ENCODE measurements at places on chromosomes 3 and 15.

- DNase-seq, result no peak
Observed at GRCh38 chr3:61664105-61664482, 102.7 kb downstream of the PTPRG start.

GRCh38 chr15:80568298-80568697, 126.8 kb upstream of the ABHD17C start:
- DNase-seq, result no peak

- DNase-seq, result no peak
Observed at GRCh38 chr3:66483409-66483906, 17.4 kb downstream of the LRIG1 start.

GRCh38 chr15:74109713-74110112, 20.7 kb upstream of the ISLR2 start:
- DNase-seq, result no peak

DNA sequence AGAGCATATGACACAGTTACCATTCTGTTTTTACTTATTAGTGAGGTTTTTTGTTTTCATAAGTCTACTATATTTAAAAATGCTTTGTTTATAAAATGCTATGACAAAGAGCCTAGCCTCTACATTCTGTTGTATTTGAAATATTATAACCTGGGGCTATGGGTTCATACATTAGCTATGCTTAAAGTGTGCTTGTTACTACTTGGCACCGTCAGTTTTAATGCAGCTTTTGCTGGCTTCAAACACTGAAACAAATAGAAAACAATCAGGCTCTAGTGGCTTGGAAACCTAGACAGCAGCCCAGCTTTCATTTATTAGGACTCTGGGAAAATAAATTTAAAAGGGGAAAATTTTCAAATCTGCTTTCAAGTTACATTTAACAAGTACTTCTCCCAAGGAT, 635.9 kb downstream of the CADM2 start:
- no peak for DNase-seq

- DNase-seq, result no peak
Observed at GRCh38 chr15:89812011-89812846, 2.4 kb downstream of the ANPEP start.

GRCh38 chr15:73950831-73951561, 24.7 kb downstream of the LOXL1 start:
- peak; percentile 78 for DNase-seq

GRCh38 chr3:124532071-124532470, 198.2 kb upstream of the UMPS start:
- no peak for DNase-seq

- DNase-seq, result no peak
Observed at GRCh38 chr3:5488771-5489170, 301.3 kb downstream of the EDEM1 start.

DNA sequence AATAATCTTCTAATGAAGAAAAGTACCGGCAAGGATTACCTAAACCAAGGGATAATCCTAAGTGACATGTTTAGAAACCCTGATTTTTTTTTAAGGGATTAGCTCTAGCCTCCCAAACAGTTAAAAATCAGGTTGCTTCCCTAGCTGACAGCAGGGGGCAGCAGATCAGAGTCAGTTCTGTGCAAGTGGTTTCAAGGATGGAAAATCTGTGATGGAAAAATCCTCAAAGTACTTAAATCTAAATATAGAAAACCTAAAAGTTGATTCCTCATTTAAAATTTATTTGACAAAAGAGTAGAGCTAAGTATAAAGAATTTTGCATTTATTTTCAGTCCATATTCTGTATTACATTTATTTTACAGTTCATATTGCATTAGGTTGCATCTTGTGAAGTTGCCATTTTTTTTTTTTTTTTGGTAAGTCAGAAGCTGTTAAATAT, 107.6 kb downstream of the PEX5L start:
- DNase-seq, result peak; percentile 30

DNA sequence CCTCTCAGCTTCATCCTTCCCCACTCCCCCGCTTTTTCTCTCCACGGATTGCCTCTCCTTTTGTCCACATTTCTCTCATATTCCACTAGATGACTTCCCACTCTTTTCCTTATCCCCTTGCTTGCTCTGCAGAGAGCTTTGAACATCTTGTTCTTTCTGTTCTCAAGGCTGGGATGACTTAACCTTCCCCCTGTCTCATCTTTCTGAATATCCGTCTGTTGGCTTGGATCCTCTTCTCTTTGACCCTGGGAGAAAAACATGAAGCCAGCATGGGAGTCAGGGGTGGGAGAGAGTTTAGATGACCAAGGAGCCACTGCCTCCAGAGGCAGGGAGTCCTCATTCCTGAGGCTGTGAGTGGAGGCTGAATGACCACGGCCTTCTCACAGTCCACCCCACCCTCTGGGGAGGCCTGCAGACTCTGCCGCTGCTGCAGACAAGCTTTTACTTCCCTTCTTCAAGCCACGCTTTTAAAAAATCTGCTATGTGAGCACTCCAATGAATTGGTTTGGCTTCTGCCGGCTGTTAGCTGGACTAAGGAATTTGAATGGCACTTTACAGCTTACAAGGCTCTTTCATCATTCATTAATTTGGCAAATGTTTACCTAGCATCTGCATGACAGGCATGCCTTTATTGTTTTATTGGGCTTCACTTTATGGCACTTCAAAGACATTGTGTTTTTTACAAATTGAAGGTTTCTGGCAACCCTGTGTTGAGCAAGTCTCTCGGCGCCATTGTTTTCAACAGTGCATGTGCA, 111.6 kb upstream of the SLC6A6 start:
- no peak for DNase-seq

- no peak for DNase-seq
Observed at GRCh38 chr3:152720951-152721718, 113.8 kb upstream of the P2RY1 start.

DNA sequence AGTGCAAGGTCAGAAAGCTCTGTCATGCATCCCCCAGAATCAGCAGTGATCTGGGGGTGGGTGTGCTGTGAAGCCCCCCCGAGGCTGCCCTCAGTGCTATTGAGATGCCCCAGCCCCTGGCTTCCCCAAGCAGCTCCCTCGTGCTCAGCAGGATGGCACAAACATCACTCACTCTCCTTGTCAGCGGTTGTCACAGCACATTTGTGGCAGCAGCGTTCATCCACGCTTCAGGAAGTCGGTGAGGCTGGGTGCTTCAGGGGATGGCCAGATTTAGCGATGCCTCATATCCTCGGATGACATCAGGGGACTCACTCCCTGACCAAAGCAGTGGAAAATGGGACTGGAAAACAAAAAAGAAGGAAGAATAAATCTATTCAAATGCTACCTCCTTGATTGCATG, 54.4 kb upstream of the SLC6A11 start:
- DNase-seq, result no peak

DNA sequence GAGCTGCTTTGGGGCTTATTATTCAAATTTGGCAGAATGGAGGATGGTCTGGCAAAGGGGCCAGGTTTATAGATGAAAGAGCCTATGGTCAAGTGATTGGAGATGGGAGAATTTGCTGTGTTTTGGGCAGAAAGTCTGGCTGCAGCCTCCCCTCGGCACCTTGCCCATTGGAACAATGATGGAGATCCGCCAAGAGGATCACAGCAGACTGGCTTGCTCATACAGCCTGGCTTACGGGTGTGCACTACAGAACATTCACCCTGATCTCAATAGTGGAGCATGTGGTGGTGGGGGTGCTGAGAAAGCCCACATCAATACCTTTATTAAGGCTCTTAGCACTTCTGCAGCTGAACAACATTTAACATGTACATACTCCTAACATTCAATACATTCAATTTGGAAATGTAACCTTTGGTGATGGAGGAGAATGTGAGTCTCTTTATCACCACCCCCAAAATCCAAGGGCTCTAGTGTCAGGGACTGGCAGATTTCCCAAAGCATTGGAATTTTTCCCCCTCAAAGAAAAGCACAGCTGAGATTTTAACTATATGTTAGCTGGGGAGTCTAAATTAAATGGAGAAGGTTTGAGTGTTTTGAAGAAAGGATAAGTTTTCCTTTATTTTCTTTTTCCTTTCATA, 118.4 kb upstream of the TMC3 start:
- peak; percentile 98 for DNase-seq

DNA sequence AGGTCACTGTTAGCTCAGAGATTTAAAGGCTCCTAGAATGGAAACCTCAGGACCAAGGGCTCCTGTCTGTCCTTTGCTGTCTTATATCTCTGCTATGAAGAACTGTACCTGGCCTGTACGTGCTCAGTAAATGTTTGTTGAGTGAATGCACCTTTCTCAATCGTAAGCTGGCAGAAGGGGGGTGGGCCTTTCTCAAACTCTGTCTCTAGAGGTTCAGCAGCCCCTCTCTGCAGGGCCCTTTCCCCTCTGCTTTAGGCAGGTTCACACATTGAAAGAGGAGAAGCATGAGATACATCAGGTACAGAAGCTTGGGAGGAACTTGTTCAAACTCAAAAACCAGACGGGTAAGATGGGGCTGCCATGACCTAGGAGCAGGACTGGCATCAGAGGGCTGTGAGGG, 155.6 kb downstream of the GOLGA6L4 start:
- no peak for DNase-seq

DNA sequence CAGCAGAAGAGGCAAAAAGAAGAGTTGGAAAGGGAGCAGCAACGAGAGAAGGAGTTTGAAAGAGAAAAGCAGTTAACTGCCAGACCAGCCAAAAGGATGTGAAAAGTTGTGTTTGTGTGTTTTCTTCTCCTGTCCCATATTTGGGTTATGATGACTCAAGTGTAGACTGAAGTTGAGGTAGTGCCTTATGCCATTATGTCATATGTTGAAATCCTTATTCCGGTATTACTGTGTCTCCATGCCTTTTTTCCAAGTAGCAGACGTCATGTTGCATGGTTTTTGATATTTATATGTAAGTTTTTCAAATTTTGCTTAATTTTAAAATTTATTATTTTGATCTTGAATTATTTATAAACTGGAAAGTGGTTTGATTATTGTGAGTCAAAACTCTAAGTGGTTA, 19.2 kb downstream of the BLOC1S6 start:
- no peak for DNase-seq

DNA sequence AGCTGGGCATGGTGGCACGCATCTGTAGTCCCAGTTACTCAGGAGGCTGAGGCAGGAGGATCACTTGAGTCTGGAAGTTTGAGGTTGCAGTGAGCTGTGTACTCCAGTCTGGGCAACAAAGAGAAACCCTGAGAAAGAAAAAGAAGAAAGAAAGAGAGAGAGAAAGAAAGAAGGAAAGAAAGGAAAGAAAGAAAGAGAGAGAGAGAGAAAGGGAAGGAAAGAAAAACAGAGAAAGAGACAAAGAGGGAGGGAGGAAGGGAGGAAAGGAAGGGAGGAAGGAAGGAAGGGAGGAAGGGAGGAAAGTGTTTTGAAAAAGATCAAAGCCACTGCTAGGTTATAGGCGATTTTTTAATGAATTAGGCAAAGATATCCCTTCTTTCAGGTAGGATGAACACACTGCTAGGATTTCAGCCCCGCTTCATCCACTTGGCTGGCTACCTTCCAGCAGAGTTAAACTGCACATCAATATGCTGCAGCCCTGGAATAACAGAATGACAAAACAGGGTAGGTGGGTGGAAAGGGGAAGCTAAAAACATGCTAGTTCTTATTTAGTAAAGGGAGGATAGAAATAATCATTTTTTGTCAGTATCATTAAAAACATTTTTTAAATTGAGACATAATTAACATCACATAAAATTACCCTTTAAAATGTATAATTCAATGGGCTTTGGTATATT, 12.8 kb upstream of the PPARG start:
- DNase-seq, result no peak

DNA sequence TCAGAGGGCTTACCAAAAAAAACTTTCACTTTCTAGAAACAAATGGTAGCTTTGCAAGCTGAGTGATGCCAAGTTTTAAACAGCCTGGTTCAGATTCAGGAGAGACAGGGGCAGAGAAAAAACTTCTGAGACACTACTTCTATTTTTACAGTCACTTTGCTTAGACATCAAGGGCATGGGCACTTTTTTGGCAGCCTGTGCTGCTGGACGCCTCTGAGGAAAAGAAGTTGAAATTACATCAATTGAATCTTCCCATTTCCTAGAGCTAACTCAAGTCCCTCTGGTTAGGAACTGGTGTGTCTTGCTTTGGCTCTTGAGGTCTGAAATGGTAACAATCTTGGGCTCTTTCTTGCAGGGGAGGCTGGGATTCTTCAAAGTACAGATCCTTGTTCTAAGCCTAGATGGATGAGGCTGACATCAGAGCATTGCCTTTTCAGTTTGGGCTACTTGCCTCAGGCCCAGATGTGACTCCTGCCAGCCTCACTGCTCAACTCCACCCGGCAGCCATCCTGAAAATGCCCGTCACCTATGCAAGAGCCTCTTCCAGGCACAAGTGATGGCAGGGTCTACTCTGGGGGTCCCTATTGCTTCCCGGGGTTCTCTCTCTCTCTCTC, 357.5 kb downstream of the FOXP1 start:
- no peak for DNase-seq

GRCh38 chr3:69005071-69005790, 8.3 kb downstream of the EOGT start:
- no peak for DNase-seq

DNA sequence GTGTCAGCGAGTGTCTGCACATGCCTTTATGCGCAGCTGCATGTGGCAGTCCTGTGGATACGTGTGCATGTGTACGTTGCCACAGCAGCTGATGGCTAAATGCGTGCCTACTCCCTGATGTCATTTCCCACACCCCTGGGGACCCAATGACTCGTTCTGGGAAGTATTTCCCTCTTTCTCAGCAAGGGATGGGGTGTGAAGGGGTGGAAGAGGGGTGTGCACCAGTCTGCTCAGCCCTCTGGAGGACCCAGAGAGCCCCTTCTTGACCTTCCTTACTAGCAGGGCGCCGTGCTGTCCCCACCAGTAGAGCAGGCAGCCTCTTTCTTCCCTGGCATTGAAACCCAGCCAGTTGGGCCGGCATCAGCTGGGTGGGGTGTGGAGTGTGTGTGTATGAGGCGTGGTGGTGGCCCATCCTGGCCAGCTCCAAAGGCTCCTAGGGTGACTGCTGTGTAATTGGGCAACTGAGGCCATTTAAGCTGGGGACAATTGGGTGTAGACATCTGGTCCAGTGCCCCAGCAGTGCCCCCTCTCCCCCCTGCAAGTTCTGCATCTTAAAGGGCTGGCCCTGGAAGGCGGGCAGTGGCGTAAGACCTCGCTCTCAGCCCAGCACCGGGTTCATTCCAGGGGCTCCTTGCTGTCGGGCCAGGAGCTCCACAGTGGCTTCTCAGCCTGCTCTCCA, 19.2 kb downstream of the SNX33 start:
- DNase-seq, result no peak

GRCh38 chr3:54476891-54477290, 354.5 kb downstream of the CACNA2D3 start:
- DNase-seq, result no peak

DNA sequence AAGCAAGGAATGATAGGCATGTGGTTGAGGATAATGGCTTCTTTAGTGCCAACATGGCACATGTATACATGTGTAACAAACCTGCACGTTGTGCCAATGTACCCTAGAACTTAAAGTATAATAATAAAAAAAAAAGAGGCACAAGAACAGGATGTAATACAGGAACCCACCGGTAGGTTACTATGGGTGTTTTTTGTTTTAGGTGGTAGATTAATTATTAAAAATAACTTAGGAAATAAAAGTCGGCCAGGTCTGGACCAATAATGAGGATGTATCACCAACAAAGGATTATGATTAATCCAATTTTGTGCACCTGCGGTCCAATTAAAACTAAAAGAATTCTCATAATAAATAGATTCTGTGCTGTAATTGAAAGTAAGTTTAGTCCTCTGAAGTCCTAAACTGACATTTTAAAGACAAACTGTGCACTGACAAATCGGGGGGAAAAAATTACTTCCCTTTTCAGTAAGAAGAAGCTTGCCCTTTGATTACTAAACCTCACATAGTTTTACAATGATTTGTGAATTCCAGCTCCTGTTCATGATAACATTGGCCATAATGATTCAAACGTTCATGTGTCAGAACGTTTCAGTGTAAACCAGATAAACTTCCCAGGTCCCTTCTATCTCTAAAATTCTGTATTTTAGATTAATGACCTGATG, 62.2 kb downstream of the CASR start:
- no peak for DNase-seq
